ENCODE measurements at places on chromosomes 1 and 21.
A peak's percentile ranks its signal among the peaks of the same experiment; 100 is the strongest.

GRCh38 chr1:59180735-59181134, 116.2 kb upstream of the FGGY start:
- DNase-seq, result no peak

DNA sequence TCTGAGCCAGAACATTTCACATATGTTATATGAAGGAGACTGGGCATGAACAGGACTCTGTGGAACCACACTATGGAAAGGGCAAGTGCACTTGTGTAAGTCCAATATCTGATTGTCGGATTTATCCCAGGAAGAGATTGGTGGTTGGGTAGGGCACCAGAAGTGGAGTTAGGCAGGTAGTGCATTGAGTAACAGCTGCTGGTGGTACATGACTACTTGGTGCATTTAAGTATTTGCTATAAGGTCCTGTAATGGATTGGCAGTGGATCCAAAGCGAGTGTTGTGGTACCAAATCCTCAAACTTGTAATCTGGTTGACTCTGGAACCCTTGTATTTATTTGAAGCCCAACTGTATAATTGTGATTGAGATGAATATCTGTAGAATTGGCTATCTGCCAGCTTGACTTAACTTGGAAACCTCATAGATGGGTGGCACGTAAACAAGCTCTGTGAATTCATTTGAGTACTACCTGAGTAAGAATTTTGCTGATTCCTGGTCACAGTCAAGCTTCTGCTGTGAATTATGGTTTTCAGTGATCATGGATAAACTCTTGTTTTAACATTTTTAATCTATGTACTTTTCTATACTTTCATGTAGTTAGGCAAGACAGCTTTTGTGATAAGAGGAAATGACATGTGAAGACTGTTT, 21.1 kb downstream of the UBAP2L start:
- DNase-seq, result no peak

GRCh38 chr1:165899461-165899941, 72.1 kb downstream of the UCK2 start:
- no peak for DNase-seq

DNA sequence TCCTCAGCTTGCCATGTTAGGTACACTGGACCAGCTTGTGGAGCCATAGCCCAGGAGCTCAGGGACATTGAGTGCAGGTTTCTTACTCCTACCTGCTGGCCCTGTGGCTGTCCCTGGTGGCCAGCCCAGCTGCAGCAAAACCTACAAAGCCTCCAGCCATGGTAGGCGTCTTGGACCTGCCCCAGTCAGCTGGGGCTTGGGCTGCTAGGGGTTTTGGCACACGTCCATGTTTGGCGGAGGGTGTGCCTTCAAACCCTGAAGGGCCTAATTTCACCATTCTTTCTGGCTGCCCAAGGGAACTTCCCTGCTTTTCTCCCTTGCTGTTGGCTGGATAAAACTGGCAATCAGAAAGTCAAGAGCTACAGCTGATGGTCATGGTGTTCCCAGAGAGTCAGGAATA, 25.4 kb downstream of the HMGCS2 start:
- DNase-seq, result no peak

GRCh38 chr1:103516693-103517092, 8.8 kb upstream of the RNPC3 start:
- no peak for DNase-seq

GRCh38 chr21:32782698-32783097, 11.1 kb upstream of the PAXBP1 start:
- no peak for DNase-seq

DNA sequence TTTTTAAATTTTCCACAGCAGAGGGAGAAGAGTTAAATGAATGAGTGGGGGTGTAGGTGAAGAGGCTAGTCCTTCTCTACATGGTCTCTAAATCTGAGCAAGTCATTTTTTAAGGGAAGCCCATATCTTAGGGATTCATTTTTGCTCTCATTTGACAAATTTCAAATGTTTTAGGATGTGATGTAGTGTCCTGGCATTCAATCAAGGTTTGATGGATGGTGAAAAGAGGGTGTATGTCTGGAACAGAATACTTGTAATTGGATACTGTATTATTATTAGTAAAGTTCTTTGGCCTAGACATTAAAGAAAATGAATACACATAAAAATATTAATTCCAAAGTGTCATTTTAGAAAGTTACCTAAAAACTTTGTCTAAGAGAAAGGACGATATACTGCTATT, 167.8 kb upstream of the PTBP2 start:
- DNase-seq, result no peak

GRCh38 chr1:9459816-9460407, 79.4 kb upstream of the SLC25A33 start:
- DNase-seq, result no peak

GRCh38 chr1:8164670-8165069, 138.6 kb upstream of the ERRFI1 start:
- DNase-seq, result no peak

- no peak for DNase-seq
These were observed 162.7 kb downstream of the ZNF648 start for GRCh38 chr1:181898773-181899172.

DNA sequence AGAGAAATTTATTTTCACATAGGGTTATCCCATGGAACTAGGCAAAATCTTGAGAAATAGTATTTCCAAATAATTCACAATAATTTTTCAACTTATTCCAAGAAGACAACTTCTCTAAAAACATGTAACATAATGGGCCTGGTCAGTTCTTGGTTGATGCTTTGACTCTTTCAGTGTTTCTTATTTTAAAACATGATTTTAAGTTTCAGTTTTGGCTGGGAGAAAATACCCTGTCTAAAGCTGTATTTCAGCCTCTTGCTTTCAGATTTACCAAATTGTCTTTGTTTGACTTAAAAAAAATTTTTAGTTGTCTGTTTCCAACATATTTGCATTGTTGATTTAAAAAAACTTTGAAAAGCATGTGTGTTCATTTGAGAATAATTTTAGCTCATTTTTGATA, 5.1 kb downstream of the OR2T4 start:
- DNase-seq, result no peak

GRCh38 chr21:46183910-46184624, at the start of gene SPATC1L:
Gene SPATC1L (minus strand): TSS chr21:46184459. CDS start chr21:46182816, 1,643 bp downstream.
- DNase-seq, result peak; percentile 46

- peak; percentile 17 for DNase-seq
These were observed 102.3 kb downstream of the TNFSF18 start for GRCh38 chr1:172948457-172948856.
